AG09309 (cell line): ENCODE measurements at places on chromosomes 16 and 17.

DNA sequence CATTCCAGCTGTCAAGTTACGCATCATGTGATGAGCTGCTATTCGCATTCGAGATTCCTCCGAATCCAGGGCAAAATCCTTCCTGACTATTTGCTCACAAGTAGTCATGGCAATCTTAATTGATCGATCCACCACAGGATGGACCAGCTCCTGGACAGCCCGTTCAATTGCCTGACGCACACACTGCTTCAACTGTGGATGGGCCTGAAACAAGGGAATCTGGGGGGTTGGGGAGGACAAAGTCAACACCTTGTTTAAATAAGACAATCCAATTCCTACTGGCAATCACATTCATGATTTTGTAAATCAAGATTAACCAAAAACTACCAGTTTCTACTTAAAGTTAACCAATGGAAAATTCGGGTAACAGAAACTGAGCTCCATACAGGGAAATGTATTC lies 28.4 kb downstream of the SETD6 start:
- no peak for DNase-seq

DNA sequence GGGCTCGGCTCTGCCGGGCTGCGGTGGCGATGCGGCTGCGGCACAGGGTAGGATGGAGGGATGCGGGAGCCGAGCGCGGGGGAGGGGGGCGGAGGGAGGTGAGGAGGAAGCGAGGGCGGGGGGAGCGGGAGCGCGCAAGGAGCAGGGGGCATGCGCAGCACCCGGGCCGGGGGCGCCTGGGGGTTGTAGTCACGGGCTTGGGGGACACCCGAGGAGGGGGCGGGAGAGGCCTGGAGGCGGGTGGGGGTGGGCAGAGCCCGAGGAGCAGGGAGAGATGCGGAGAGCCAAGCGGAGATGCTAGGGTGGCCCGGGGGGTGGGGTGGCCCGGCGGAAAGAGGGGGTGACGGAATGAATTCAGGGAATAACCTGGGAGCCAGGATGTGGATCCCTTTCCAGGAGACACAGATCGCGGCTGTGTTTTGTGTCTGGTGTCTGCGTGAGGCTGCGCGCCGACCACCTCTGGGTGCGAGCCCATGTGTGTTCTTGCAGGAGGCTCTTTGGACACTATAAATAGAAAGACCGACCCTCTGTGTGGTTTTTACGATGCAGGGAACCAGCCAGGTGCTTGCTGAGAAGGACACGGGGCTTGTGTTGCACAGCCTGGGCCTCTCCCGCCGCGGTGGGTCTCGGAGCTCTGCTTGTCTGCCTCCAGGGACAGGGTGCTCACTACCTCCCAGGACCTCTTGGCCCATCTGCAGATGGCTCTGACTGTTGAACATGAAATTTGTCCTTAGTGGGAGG lies at the start of gene STX1B:
STX1B (minus strand) TSS at position 54 of the 741 bp plus-strand sequence. CDS start 242 bp downstream, outside the sequence.
- no peak for DNase-seq

GRCh38 chr17:39954876-39955275 lies 7.9 kb upstream of the GSDMA start:
- no peak for DNase-seq

GRCh38 chr17:80482555-80483308 lies 6.3 kb upstream of the NPTX1 start:
- no peak for DNase-seq

- no peak for DNase-seq
These were observed 18.0 kb upstream of the CACNG1 start for GRCh38 chr17:67026341-67026740.

DNA sequence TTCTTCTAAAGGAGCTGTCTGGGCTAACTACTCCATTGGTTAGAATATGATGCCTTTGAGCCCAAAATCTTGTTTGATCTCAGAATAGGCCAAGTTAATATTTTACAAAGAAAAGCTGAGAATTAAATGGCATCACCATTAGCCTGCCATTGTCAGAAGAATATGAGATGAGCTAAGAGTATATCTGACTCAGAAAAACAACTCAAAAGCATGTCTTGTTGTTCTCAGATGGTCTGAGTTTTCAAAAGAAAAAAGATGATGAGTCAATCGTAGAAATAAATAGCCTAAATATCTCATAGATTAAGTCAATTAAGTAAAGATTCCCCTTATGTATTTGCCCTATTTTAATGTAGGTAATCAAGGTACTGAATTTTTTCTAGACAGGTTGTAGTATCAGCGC lies 197.1 kb upstream of the TBX2 start:
- DNase-seq: no peak

GRCh38 chr17:69477204-69477902 lies 62.9 kb downstream of the MAP2K6 start:
- DNase-seq: no peak

DNA sequence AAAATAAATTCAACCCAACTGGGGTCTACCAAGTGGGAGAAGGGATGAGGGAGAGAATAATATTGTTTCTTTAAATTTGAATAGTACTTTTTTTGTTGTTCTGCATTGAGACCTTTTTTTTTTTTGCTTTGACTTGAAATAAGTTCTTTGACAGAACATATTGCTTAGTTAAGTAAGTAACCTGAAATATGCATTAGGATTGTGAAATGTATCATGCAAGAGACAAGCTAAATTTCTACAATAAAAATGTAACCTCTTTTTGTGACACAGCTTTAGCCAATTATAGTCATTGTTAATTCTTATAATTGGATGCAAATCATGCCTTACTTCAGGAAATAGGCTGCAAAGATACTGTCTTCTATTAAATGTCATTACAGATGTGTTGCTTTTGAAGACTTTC lies 150.0 kb upstream of the GOT2 start:
- DNase-seq: no peak

- DNase-seq: no peak
These were observed 22.6 kb upstream of the KIFC3 start for GRCh38 chr16:57824888-57825287.

GRCh38 chr16:52548261-52549010 lies 1.5 kb upstream of the TOX3 start:
- DNase-seq: no peak

DNA sequence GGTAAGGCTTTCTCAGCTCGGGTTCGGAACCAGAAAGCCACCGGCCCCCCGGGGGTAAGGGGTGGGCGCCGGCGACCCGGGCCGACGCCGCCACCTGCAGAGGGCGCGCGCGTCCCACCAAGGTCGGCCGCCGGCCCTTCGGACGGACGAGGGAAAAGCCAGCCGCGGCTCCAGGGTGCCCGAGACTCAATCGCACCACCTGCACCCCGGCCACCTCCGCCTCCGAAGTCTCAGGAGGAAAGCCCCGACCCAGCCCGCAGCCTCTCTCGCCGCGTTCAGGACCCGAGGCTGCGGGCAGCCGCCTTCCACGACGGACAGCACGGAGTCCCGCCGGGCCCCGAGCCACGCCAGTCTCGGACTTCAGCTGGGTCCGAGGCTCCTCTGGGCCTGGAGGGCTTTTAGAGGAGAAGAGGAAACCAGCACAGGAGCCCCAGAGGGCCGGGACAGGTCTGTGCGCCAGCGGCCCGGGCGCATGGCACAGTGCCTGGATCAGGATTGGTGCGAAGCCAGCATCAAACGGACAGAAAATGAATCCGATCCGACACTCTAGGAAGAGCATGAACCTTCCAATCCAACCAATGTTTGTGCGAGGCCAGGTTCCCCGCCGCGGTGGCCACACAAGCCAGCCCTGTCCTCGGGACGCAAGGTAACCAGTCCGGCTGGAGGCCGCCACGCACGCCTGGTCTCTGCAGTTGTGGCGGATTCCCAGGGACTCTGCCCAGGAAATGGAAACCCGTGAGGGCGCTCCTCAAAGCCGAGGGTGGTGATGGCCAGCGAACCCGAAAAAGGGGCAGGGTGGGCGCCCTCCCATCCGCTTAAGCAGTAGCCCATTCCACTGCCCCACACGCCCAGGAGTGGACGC lies 6.7 kb downstream of the CBX8 start:
- DNase-seq: no peak

DNA sequence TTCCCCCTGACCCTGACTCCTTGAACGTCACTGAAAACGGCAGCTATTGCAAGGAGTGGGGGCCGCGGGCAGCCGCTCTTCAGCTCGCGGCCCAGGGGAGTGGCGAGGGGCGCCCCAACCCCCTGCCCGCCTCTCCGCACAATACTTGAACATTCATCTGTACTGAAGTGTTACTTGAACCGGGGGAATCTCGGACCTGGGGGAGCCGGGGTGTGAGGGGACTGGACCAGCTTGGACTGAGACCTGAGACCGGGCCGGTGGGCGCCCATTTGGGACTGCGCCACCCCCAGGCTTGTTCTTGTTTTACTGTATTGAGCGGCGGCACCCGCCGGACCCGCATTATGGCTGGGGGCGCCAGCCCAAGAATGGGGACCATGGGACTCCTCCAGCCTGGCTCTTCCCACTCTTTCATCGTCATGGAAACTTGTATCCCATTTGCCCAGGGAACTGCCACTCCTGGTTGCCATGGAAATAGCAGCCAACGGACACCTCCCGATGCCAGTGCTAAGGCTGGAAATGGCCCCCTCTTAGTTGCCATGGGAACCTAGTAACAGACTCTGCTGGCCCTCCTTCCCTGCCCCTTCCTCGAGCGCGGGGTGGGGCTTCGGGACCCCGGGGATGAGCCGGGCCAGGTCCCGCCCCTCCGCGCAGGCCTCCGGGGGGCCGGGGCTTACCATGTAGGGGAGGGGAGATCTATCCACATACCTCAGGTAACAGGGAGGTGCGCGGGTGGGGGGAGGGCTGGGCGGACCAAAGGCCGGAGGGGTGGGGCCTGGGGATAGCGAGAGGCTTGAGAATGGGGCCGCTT lies 805 bp upstream of the ORAI3 start:
- peak; percentile 90 for DNase-seq

- no peak for DNase-seq
These were observed 7.4 kb downstream of the FTO start for GRCh38 chr16:53711390-53711789.

- no peak for DNase-seq
These were observed 423.6 kb upstream of the CDH11 start for GRCh38 chr16:65545413-65545956.

DNA sequence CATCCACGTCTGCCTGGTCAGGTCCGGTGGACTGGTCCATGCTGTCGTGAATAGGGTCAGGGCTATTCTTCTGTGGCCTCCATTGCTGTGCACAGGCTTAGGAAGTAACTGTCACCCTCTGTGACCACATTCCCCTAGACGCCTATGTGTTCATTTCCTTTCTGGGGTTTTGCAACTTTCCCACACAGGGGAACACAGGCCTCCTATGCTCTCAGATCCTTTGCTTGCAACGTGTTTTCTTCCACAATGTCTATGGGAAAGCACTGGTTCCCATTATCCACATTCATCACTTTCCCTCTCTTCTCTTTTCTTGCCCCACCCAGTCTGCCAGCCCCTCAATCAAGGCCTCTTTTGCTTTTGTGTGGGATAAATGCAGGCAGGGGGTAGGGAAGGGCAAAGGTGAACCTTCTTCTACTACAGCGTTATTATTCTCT lies 43.2 kb upstream of the DNAJA2 start:
- DNase-seq: no peak
